CD4-positive, CD25-positive, alpha-beta regulatory T cell (primary cell): ENCODE measurements at places on chromosomes 1 and 21.

DNA sequence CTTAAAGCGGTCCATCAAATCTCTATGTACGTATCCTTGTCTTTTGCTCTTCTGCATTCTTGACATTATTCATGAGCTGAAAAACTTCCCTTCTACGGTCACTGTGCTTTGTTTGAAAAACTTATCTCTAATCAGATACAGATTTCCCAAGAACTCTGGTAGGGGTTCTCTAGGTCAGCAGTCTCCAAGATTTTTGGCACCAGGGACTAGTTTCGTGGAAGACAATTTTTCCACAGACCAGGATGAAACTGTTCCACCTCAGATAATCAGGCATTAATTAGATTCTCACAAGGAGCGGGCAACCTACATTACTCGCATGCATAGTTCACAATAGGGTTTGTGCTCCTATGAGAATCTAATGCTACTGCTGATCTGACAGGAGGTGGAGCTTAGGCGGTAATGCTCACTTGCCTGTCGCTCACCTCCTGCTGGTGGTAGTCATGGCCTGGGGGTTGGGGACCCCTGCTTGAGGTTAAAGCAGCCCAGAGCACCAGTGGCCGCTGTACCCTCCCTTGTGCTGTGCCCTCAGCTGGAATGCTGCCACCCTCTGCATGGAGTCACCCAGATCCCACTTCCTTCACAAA, 30.8 kb downstream of the AK2 start:
- DNase-seq: no peak

DNA sequence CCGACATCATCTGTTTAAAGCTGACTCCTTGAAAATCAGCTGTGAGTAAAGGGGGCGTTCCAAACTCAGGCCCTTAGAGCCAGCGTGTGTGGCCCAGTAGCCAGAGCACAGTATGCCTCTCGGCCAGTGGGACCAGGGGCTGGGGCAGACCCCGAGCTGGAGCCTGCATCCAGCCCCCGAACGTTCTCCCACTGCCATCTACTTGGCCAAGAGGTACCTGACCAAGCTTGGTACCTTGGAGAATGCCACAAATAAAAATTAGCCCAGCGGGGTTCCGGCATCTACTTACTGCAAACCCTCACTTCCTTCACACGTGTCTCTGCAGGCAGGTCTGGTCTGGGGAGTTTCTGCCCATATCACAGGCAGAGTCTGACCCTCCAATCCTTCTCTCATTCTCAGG, 56.7 kb upstream of the COL6A2 start:
- DNase-seq: no peak

- no peak for DNase-seq
These were observed 18.7 kb upstream of the SPOCD1 start for GRCh38 chr1:31834501-31834900.

- no peak for DNase-seq
These were observed 31.9 kb downstream of the PRKCZ start for GRCh38 chr1:2082064-2082463.

DNA sequence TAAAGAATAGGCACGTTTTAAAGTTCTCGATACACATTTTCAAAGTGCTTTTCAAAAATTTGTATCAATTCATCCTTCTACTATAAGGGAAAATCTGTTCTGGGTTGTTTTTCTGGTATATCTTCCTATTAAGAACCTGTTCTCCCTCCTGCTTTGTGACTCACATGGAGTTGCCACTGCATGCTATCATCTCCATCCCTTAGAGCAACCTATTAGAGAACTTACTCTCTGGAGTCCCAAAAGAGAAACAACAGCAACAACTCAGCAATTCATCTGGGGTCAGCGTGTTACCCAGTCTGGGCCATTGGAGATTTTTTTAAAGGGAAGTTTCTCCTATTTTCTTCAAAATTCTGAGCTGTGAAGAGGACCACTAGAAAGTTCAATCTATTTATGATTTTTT, 227.4 kb downstream of the HLX start:
- DNase-seq: no peak
